ENCODE measurements at places on chromosomes 5 and 9. TPM values are rescaled to one million over a fixed set of nuclear protein-coding genes. Genes with fewer than 3 reads are reported as not detected.

DNA sequence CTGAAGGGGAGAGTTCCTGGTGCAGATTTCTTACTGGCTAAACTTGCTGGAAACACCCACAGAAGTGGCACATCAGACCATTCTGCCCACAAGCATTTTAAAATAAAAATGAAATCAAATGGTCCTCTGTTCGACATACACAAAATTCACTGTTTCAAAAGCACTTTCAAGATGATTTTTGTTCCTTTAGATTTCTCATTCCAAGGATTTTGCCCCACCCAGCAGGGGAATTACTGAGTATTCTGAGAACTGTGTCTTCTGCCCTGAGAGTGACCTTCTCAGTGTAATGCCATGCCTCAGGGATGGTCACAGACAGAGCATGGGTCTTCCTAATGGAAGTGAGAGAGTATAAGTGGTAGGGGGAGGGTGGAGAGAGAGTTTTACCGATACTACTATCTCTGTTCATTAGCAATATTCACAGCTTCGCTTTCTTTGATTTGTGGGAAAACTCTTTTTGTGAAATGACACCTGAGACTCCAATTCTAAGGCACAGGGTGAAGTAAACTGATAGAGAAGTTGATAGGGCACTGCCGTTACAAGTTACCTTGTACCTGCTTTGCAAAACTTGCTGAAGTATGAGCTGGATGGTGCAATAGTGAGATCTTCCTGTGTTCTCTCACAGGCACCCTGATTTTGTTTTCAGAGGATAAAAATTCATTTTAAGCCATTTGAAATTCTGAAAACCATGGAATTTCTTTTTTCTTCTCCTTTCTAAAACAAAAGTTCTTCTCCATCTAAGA, 95.8 kb upstream of the CD180 start:
- no peak for DNase-seq
- H3K4me3 ChIP-seq, result no peak overlapping the region
- H3K27me3 ChIP-seq, result no peaks in the 10 kb centered on the region

The FAM221B gene
- total RNA-seq, result 0.32 TPM

- peaks cover 11% of the 10 kb centered on the region for H3K36me3 ChIP-seq
- H3K4me3 ChIP-seq, result peak overlapping the region; percentile 100
- no peak for DNase-seq
- peak overlapping the region; percentile 96 for H3K27ac ChIP-seq
Observed at GRCh38 chr5:173056783-173057061, 570 bp downstream of the CREBRF start.

The CHSY3 gene
- 4.7 TPM for total RNA-seq

The PRSS3 gene
- 0.65 TPM for total RNA-seq

The ANKRD20A1 gene
- 1.7 TPM for total RNA-seq

The MORN5 gene
- 7.7 TPM for total RNA-seq

DNA sequence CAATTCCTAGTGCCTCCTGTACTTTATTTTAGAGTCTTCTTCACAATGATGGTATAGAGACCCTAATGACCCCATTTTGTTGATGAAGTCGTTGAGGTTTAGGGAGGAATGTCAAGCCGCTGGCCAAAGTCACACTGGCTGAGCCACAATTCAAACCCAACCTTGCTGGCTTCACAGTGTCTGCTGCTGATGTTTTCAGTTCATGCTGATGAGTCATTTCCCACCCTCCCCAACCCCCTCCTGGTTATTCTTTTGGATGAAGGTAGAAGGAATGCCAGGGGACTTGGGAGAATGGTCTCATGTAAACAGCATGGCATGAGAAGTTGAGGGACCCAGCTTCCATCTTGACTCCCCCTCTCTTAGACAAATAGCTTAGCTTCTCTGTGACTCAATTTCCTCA, 68.6 kb downstream of the TMEM252 start:
- no peak for DNase-seq
- H3K27ac ChIP-seq, result no peak overlapping the region
- H3K27me3 ChIP-seq, result no peaks in the 10 kb centered on the region
- no peaks in the 10 kb centered on the region for H3K36me3 ChIP-seq

The PAEP gene
- not detected for total RNA-seq

- DNase-seq, result no peak
- peaks cover 5% of the 10 kb centered on the region for H3K27me3 ChIP-seq
- no peaks in the 10 kb centered on the region for H3K36me3 ChIP-seq
- no peak overlapping the region for H3K4me3 ChIP-seq
Observed at GRCh38 chr9:138119202-138120027, 241.8 kb downstream of the CACNA1B start.

DNA sequence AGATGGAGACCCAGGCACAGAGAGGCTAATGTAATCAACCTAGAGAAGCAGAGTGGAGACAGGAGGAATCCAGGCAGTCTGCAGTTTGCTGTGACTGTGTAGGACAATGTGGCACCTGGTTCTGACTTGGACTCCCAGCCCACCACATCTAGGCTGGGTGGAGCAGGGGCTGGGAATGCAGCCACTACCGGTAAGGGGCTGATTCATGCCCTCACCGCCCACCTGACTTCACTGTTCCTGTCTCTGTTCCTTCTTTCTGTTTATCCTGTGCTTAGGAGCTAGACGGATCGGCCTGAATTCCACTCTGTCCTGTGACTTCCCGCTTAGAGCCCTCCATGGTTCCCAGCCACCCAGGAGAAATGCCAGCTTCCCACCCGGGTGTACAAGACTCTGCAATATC, 2.6 kb downstream of the PDLIM4 start:
- DNase-seq, result no peak
- peaks cover 9% of the 10 kb centered on the region for H3K27me3 ChIP-seq
- H3K4me1 ChIP-seq, result peaks cover 43% of the 10 kb centered on the region
- peak overlapping the region; percentile 64 for H3K27ac ChIP-seq
- H3K36me3 ChIP-seq, result no peaks in the 10 kb centered on the region

DNA sequence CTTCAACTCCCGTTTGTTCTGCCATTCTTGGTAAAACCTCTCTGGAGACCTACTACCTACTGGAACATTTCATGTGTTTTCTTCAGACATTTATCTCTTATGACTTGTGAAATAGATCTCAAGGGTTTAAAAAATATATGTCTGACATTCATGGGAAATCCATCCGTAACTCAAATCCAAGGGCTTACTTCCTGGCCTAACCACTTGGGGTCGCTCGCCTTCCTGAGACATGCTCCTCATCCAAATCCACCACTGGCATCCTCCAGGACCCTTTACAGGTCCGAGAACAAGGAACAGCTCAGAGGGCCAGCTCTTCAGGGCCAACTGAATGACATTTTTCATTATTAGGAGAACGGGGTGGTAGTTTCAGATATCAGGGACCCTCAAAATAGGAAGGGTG, 235.1 kb upstream of the TUT7 start:
- no peak for DNase-seq
- H3K27me3 ChIP-seq, result no peaks in the 10 kb centered on the region
- peaks cover 6% of the 10 kb centered on the region for H3K4me1 ChIP-seq
- H3K36me3 ChIP-seq, result no peaks in the 10 kb centered on the region
- H3K27ac ChIP-seq, result no peak overlapping the region

- no peak overlapping the region for H3K4me3 ChIP-seq
- peaks cover 28% of the 10 kb centered on the region for H3K4me1 ChIP-seq
- DNase-seq, result no peak
- H3K27me3 ChIP-seq, result no peaks in the 10 kb centered on the region
Observed at GRCh38 chr9:136407911-136408310, 2.5 kb downstream of the ENTR1 start.

DNA sequence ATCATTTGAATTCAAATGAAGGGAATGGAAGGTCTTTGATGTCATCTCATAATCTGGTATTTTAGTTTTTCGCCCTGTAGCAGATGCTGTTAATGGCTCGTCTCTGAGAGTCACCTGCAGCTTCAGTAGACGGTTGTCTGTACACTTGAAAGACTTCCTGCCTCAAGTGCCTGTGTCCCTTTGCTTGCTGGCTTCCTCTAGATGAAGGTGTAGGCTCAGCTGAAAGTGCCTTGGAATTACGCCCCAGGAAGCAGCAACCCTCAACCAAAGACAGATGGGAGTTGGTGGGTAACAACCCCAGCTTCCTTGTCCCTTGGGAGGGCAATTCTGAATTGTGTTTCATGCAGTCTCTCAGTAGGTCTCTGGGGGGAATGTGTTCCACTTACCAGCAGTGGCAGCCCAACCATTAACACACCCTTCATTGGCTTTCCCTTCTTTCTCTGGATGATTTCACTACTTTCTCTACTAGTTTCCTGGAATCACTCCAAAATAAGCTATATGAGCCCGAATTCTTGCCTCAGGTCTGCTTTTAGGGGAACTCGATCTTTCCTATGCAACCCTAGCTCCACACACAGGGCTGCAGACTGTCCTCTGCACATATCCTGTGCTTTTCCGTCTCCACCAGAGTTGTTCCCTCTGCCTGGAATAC, 395.6 kb downstream of the DMAC1 start:
- no peak overlapping the region for H3K27ac ChIP-seq
- DNase-seq, result no peak
- no peaks in the 10 kb centered on the region for H3K36me3 ChIP-seq
- no peak overlapping the region for H3K4me3 ChIP-seq
- no peaks in the 10 kb centered on the region for H3K4me1 ChIP-seq

DNA sequence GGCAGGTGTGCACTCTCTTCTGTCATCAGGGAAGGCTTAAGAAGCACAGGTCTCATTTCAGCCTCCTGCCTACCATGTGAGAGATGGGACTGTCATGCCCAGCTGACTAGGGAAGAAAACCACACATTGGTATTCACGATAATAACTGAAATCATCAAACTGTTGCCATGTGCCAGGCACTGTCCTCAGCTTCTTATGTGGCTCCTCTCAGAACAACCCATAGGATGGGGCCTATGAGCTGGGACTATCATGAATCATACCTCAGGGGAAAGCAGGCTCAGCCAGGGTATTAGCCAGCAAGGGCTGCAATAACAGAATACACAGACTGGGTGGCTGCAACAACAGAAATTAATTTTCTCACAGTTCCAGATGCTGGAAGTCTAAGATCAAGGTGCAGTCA, 3.3 kb downstream of the AFAP1L1 start:
- peaks cover 41% of the 10 kb centered on the region for H3K4me1 ChIP-seq
- no peak overlapping the region for H3K27ac ChIP-seq
- peaks cover 9% of the 10 kb centered on the region for H3K27me3 ChIP-seq
- no peaks in the 10 kb centered on the region for H3K36me3 ChIP-seq

- H3K27me3 ChIP-seq, result no peaks in the 10 kb centered on the region
- DNase-seq, result no peak
- no peak overlapping the region for H3K4me3 ChIP-seq
- H3K4me1 ChIP-seq, result no peaks in the 10 kb centered on the region
- H3K27ac ChIP-seq, result no peak overlapping the region
Observed at GRCh38 chr9:134049236-134049635, 18.6 kb downstream of the BRD3 start.

GRCh38 chr5:156096259-156096658, 230.7 kb upstream of the SGCD start:
- H3K4me1 ChIP-seq, result no peaks in the 10 kb centered on the region
- no peak overlapping the region for H3K27ac ChIP-seq
- H3K4me3 ChIP-seq, result no peak overlapping the region
- no peaks in the 10 kb centered on the region for H3K27me3 ChIP-seq

- no peaks in the 10 kb centered on the region for H3K36me3 ChIP-seq
- no peak overlapping the region for H3K27ac ChIP-seq
- no peaks in the 10 kb centered on the region for H3K4me1 ChIP-seq
- H3K4me3 ChIP-seq, result no peak overlapping the region
- no peak for DNase-seq
- H3K27me3 ChIP-seq, result no peaks in the 10 kb centered on the region
Observed at GRCh38 chr9:121026260-121026691, 23.8 kb downstream of the C5 start.

DNA sequence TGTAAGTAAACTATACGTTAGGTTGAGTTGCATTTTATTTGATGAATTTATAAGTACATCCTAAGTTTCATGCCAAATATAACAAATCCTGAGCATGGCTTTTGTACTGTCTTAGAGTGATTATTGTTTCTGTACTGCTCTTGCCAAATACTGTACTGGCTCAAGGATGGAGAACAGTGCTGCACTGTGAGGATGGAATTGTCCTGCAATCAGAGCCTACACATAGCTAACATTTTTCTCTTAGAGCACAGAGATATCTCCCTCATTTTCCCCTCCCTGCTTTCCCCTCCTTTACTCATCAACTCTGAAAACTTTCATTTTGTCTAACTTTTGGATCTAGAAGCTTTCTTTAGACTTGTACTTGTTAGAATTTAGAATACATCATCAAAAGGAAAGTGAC, 28.3 kb downstream of the LRRC70 start:
- no peaks in the 10 kb centered on the region for H3K27me3 ChIP-seq

The BARHL1 gene
- not detected for total RNA-seq

The FOXI1 gene
- total RNA-seq, result not detected

GRCh38 chr9:110031511-110032173, 176.3 kb downstream of the C9orf152 start:
- DNase-seq, result no peak
- H3K4me1 ChIP-seq, result peaks cover 24% of the 10 kb centered on the region
- no peaks in the 10 kb centered on the region for H3K36me3 ChIP-seq

The SLC9A3 gene
- total RNA-seq, result 1.1 TPM

DNA sequence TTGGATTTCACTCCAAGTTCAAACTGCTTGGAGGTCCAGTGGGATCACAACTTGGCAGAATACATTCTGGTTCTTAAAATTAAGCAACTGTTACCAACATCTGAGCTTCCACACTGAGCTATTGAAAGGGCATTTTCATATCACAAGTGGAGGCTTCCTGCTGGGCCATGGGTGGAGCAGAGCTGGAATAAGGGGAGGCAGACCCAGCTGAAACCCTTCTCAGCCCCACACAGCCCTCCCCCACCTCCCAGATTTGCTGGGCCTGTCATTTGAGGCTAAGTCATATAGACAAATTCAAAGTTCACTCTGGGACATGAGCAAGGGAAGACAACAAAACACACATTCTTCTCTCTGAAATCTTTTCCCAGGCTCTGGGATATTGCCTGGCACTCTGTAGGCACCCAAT, 79.9 kb downstream of the ACTL7B start:
- peaks cover 6% of the 10 kb centered on the region for H3K4me1 ChIP-seq
- peaks cover 1% of the 10 kb centered on the region for H3K27me3 ChIP-seq
- no peaks in the 10 kb centered on the region for H3K36me3 ChIP-seq

DNA sequence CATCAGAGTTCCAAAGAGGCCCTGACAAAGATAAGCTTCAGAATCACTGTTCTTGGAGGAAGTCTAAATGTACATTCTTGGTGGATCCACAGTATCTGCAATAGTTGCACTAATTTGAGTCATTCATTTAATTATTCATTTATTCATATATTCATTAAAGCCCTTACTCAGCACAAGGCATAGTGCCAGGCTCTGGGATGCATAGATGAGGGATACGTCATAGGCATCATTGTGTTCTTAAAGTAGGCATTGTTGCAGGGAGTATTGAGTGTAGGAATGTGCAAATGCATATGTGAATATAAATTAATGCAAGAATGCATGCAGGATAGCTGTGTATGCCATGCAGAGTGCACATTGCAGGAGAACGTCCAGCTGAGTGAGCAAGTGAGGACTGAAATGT, 100.7 kb downstream of the DRD1 start:
- DNase-seq, result no peak
- no peak overlapping the region for H3K27ac ChIP-seq
- no peak overlapping the region for H3K4me3 ChIP-seq
- H3K4me1 ChIP-seq, result no peaks in the 10 kb centered on the region
- no peaks in the 10 kb centered on the region for H3K27me3 ChIP-seq

GRCh38 chr5:64806537-64806936, 37.8 kb downstream of the CWC27 start:
- DNase-seq, result no peak
- H3K36me3 ChIP-seq, result peaks cover 50% of the 10 kb centered on the region
- H3K4me3 ChIP-seq, result no peak overlapping the region
- H3K27me3 ChIP-seq, result no peaks in the 10 kb centered on the region
- no peak overlapping the region for H3K27ac ChIP-seq
- no peaks in the 10 kb centered on the region for H3K4me1 ChIP-seq

- H3K27me3 ChIP-seq, result no peaks in the 10 kb centered on the region
- peaks cover 38% of the 10 kb centered on the region for H3K4me1 ChIP-seq
- H3K4me3 ChIP-seq, result no peak overlapping the region
- no peaks in the 10 kb centered on the region for H3K36me3 ChIP-seq
- no peak for DNase-seq
Observed at GRCh38 chr9:130028493-130029222, 14.3 kb downstream of the FNBP1 start.
